ENCODE measurements at places on chromosomes 16 and 17. TPM values are rescaled to one million over a fixed set of nuclear protein-coding genes. Genes with fewer than 3 reads are reported as not detected.

SEC14L1 gene
- total RNA-seq, result 27.8 TPM

FBXL20 gene
- total RNA-seq, result 13.8 TPM

GRAP gene
- total RNA-seq, result under 0.01 TPM

GRCh38 chr17:41329279-41329948 lies 13.9 kb upstream of the KRTAP17-1 start:
- H3K27me3 ChIP-seq, result no peaks in the 10 kb centered on the region
- no peak overlapping the region for H3K27ac ChIP-seq
- H3K4me3 ChIP-seq, result no peak overlapping the region
- no peaks in the 10 kb centered on the region for H3K36me3 ChIP-seq

GRCh38 chr16:77905374-77905920 lies 116.9 kb upstream of the CLEC3A start:
- H3K36me3 ChIP-seq, result no peaks in the 10 kb centered on the region
- H3K27me3 ChIP-seq, result 0 out of 2 replicates have a peak, but pooled peaks cover 2% of the 10 kb centered on the region
- no peak overlapping the region for H3K4me3 ChIP-seq
- DNase-seq, result no peak
- H3K27ac ChIP-seq, result no peak overlapping the region

- no peak overlapping the region for H3K27ac ChIP-seq
- 0 out of 2 replicates have a peak, but pooled peaks cover 2% of the 10 kb centered on the region for H3K4me1 ChIP-seq
- DNase-seq, result no peak
- H3K27me3 ChIP-seq, result no peaks in the 10 kb centered on the region
Observed at GRCh38 chr16:75573955-75574354, 7.8 kb downstream of the GABARAPL2 start.

DNA sequence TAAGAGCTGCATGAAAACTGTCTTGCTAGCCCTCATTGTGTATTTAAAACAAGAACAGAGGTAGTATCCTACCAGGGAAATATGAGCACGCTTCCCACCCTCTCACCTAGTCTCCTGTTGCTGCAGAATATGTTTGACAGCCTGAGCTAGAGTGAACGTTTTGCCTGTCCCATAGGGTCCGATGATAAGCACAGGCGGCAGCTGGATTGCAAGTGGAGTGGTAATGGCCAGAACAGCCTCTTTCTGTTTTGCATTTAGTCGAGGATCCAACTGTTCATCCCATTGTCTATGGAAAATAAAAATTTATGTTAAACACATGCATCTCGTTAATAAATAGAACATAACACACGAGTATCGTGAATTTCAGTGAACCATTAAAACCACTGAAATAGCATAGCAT lies 84.2 kb downstream of the HELZ start:
- no peak overlapping the region for H3K4me3 ChIP-seq
- H3K27ac ChIP-seq, result no peak overlapping the region
- no peaks in the 10 kb centered on the region for H3K4me1 ChIP-seq
- no peak for DNase-seq
- H3K36me3 ChIP-seq, result peaks cover 15% of the 10 kb centered on the region

GRCh38 chr17:73224663-73225305 lies 31.9 kb downstream of the COG1 start:
- H3K27me3 ChIP-seq, result no peaks in the 10 kb centered on the region
- DNase-seq, result no peak
- peak overlapping the region; percentile 62 for H3K27ac ChIP-seq

DNA sequence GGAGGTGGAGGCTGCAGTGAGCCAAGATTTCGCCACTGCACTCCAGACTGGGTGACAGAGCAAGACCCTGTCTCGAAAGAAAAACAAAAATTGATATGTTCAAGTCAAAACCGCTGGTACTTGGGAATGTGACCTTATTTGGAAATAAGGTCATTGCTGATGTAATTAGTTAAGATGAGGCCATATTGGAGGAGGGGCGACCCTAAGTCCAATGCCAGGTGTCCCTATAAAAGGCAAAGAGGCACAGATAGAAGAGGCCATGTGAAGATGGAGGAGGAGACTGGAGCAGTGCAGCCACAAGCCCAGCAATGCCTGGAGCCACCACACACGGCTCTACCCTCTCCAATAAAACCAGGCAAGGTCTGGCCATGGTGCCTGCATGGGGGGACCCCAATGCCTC lies 50.8 kb upstream of the JPH3 start:
- no peak for DNase-seq
- H3K27ac ChIP-seq, result no peak overlapping the region
- H3K27me3 ChIP-seq, result peaks cover 24% of the 10 kb centered on the region

- no peaks in the 10 kb centered on the region for H3K4me1 ChIP-seq
- no peak overlapping the region for H3K4me3 ChIP-seq
- DNase-seq, result no peak
- H3K36me3 ChIP-seq, result no peaks in the 10 kb centered on the region
Observed at GRCh38 chr16:26909623-26910022, 157.1 kb upstream of the C16orf82 start.

Measured in IMR-90 (cell line).